Dermis microvascular lymphatic vessel endothelial cell (primary cell): ENCODE measurements at places on chromosomes 1 and 21.

DNA sequence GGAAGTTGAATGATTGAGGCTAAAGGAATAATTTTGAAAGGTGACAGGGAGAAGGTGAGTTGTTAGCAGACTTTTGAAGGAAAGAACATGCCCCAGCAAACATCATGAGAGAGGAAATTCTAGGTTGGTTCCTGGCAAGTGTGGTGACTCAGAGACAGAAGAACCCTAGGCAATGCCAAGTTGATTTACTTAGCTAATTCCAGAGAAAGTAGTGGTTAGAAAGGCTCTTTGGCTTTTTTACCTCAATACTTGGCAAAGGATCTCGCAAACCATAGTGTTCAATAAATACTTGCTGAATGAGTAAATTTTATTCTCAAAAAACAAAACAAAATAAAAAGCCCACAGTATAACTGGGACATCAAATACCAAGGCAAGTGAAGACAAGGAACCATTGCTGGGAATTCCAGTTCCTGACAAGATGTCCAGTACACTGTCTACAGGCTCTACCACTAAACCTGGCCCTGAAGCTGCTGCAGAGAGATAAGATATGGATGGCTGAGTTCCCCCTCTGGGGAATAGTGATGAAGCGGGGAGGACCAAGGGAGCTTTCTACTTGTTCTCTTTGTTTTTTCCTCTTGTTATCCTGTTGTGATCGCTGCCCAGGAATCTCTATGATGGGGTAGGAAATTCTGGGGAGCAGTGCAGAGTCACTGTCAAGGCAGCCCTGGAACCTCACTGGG is 48.2 kb downstream of the IL12RB2 start:
- DNase-seq = no peak

- DNase-seq = no peak
These were observed 4.1 kb downstream of the PPM1J start for GRCh38 chr1:112711041-112711440.

DNA sequence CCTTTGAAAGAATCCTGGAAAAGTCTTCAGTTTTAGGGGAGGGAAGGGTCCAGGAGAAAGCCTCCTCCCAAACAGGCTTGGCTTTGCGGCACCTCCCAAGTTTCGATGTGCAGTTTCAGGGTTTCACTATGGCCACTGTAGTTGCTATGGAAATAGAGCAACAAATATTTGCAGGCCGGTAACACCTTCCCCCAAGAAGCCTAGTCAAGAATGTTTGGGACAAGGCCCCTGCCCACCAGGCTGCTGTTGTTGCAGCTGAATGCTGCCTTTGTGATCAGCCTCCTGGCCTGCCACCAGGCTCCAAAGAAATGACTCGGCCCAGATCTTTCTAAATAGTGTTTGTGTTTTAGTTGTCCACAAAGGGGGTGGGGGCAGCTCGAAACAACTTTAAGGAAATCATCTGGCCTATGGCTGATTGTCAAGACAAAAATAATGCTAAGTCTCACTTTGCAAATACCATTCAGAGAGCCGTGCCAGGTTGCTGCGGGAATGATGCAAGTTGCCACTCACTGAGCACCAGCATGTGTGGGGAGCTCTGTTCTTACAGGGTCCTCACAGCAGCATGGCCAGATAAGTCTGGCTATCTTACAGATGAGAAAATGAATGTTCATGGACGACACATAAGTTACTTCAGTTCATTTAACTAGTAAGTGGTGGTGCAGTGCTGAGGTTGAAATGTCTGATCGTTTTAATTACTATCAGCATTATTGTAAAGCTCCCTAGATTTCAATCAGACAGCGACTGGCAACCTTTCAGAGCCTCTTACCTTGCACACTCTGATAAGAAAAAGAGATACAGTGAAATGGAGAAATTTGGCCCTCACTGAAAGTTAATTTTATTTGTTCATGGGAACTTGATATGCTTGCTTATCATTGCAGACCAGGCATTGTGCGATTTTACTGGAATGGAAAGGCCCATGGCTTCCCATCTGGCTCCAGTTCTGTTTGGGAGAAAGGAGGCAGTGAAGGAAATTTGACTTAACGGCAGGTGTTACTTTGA is 91.2 kb upstream of the JUN start:
- DNase-seq = peak; percentile 43

DNA sequence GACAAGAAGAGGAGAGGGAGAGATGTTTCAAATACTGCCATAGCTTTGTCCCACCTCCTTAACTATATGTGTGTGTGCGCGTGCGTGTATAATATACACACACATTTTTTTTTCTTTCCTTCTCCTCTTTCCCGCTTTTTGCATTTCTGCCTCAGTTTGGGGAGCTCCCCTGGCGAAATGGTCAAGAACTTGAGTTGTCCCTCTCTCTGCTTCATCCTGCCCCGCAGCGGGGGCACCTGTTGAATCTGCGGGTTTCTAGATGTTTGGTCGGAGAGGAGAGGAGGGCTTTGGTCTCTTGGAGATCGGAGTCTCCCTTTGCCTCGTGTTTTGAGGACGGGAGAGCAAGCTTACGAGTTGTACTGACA is 504 bp downstream of the SCCPDH start:
- peak; percentile 55 for DNase-seq

- peak; percentile 26 for DNase-seq
These were observed at the start of gene FCRLA for GRCh38 chr1:161706482-161707347. Gene FCRLA (plus strand): TSS chr1:161707229. CDS start chr1:161707265, 36 bp downstream.

- peak; percentile 14 for DNase-seq
These were observed 7.4 kb downstream of the WDR77 start for GRCh38 chr1:111441573-111442192.

DNA sequence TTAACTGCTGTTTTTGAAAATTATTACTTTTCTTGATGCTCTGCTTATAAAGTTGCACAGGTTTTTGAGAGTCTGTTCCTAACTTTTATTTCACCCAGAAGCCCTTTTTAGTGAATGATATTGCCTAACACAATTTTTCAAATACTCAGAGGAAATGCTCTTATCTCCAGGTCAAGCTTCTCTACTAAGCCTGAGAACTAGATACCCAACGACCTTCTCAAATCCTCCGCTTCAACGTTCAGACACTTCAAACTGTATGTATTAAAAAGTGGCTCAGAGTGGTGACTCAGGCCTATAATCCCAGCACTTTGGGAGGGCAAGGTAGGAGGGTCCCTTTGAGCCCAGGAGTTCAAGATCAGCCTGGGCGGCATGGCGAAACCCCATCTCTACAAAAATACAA is 88.5 kb downstream of the ASH1L start:
- no peak for DNase-seq

DNA sequence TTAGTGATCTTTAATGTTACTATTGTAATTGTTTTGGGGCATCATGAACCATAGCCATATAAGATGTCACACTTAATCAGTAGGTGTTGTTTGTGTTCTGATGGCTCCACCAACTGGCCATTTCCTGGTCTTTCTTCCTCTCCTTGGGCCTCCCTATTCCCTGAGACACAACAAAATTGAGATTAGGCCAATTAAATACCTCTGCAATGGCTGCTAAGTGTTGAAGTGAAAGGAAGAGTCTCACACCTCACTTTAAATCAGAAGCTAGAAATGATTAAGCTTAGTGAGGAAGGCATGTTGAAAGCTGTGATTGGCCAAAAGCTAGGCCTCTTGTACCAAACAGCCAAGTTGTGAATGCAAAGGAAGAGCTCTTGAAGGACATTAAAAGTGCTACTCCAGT is 30.7 kb downstream of the PPP2R5A start:
- peak; percentile 37 for DNase-seq

DNA sequence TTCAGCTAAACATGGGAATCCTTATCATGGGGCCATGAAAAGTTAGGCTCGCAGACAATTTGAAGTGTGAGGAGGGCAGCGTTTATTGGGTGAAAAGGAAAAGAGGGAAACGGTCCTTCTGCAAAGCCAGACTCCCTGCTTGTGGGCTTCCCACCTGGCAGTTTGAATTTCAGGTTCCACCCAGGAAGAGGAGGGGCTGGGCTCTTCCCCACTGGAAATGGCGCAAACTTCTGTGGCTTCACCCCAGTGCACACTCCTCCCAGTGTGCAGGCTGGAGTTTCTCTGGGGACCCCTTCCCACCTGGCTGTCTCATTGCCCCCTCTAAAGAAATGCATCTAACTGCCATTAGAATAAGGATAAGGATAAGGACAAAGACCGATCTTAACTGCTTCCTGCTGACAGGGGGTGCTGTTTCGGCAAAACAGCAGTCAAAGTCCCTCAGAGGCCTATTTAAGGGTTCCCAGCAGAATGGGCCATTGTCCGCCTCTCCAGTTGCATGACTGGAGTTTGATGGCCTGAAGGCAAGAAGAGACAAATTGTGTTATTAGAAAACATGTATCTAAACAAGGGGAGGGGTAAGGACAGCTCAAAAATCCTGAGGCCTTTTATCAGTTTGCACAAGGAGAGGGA is 20.4 kb downstream of the AIM2 start:
- DNase-seq = no peak

- no peak for DNase-seq
These were observed 57.9 kb upstream of the QSOX1 start for GRCh38 chr1:180096584-180097325.

DNA sequence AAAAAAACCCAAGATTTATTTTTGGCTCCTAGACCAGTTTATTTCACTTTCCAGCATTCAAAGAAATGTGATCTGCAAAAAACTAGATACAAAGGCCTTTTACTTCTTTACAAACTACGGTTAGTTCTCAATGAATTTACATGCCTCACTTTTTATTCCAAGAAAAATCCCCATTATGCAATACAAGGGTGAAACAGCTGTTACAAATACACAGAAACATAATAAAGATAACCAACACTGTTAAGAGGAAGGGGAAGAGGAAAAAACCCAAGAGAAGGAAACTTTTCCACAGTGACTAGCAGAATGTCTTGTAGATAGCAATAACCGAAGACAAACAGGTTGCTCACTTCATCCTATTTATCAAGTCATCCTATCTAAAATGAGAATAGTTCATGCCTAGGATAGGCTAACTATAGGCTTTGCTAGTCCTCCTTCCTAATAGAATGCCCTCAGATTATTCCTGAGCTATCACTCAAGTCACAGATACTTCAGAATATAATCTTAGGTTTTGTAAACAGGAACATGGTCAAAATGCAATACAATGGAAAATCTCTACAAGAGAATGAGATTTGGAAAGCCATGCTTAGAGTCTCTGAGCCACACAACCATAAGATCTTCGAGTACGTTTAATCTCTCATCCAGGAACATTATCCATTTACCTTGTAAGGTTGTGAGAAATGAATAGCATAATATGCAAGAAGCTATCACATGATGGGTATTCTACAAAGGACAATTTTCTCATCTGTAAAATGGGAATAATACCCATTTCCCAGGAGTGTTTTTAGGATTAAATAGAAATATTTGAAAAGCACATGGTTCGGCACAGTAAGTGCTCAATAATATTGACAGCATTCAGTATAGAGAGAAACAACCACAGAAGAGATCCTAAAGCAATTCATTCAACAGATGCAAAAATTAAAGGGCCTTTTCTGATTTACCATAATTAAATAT is 5.4 kb downstream of the PNRC2 start:
- DNase-seq = no peak

- no peak for DNase-seq
These were observed 9.2 kb downstream of the PHLDA3 start for GRCh38 chr1:201459775-201460174.

- DNase-seq = no peak
These were observed 44.6 kb downstream of the ZFYVE9 start for GRCh38 chr1:52186449-52186848.

- no peak for DNase-seq
These were observed 54.7 kb upstream of the SSBP3 start for GRCh38 chr1:54460861-54461387.
